ENCODE measurements at places on chromosomes 7 and 10.

DNA sequence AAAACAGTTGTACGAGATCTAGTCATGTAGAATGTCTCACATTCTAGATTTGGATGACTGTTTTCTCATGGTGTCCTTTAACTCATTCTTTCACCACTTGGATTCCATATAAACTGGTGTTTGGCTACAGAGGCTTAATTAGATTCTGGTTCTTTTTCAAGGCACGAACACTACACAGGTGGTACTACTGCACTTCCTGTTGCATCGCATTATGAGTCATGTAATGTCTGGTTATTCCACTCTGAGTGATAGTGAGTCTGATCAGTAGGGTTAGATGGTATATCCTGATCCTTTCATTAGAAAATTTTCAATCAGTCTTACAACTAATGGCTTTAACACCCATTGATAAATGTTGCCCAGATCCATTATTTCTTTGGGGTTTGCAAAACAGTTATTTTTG is 11.2 kb upstream of the AKAP9 start:
- no peak for DNase-seq

DNA sequence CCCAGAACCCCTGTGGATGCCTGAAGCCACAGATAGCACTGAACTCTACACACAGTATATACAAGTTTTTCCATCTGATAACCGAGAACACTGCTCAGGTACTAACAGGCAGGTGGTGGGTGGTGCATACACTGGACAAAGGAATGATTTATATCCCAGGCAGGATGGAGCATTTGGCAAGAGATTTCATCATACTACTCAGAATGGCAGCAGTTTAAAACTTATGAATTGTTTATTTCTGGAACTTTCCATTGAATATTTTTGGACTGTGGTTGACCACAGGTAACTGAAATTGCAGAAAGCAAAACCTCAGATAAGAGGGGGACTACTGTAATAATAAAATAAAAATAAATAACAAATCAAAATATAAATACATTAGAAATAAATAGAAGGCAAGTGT is 10.9 kb upstream of the KCNMA1 start:
- no peak for DNase-seq

GRCh38 chr10:14010101-14010558 is 320.6 kb downstream of the FRMD4A start:
- DNase-seq, result peak; percentile 70

DNA sequence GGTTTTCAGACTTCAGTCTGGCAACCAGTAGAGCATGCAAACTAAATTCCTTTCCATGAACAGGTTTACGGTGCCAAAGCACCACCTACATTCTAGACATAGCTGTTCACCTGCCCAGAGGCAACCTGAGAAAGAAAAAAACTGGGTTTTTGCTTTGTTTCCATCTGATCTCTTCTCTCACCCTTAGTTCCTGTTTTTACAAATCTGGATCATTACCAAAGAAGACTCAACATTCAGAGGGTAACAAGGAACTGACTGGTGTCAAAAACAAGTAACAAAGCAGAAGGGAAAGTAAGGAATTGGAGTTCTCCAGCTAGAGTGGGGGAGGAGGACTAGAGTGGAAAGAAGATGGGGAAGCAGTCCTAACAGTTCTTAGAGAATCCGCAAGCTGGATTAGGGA is 36.4 kb downstream of the CPVL start:
- DNase-seq, result no peak

- DNase-seq, result no peak
These were observed 30.2 kb downstream of the FRA10AC1 start for GRCh38 chr10:93672022-93672678.

DNA sequence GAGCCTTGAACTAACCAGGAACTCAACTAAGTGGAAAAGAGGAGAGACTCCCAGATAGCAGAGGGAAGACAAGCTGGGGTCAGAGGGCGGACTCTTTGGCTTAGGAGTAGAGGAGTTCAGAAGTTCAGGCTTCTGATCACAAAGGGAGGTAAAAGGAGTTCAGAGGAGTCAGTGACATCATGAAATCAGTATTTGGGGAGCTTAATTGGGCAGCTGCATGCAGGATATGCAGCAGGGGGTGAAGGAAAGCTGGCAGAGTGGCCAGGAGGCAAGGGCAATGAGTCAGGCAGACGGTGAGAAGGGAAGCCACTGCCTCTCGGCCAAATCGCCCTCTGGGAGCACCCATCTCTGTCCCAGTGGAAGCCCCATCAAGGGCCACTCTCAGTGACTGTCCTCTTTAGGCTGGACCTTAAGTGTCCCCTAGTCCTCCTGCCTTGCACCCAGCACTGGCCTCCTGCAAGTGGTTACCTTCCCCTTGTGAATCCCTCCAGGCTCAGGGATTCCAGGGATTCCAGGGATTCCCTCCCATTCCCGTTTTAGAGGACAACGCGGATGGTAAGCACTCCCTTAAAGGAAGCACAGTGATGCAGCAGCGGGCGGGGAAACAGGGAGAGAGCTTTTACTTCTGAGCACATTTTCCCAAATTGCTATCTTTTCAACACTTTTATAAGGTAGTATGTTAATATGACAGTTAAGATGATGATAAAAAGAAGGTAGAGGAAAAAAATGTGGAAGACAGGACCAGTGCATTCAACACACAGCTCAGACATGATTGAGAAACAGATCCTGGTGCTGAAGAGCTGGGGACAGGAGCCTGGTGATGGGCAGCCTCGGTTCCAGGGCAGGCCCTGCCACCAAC is 72.6 kb downstream of the KCNMA1 start:
- DNase-seq, result peak; percentile 23

GRCh38 chr10:24951201-24952142 is 934 bp downstream of the PRTFDC1 start:
- DNase-seq, result peak; percentile 53

DNA sequence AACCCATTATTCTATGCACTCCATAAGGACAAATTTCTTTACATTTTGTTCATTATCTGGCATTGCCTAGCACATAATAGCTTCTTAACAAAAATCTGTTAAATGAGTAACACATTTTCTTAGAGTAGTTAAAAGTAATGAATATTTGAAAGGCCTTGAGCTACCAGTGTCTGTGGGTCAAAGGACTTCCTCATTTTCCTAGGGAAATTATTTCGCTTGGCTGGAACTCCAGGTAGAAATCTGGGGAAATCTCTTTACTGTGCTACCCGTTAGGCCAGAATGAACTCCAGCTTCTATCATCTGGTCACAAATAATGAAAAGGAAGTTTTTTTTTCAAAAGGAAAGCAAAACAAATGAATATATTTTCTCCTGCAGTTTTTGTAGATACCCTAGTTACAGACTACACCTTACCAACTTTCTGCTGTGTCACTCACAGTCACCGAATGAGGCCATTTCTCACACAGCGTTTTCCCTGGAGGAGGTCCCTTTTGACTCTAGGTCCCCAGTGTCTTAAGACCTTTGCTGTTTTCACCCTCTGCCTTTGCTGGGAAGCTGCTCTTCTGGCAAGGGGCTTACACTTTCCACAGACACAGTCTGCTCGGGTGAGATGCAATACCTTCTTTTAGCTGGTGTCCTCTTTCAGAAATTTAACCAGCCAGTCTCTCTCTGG is 1.6 kb downstream of the SAMD9L start:
- no peak for DNase-seq

GRCh38 chr10:121609426-121610380 is 11.5 kb upstream of the FGFR2 start:
- DNase-seq, result no peak

DNA sequence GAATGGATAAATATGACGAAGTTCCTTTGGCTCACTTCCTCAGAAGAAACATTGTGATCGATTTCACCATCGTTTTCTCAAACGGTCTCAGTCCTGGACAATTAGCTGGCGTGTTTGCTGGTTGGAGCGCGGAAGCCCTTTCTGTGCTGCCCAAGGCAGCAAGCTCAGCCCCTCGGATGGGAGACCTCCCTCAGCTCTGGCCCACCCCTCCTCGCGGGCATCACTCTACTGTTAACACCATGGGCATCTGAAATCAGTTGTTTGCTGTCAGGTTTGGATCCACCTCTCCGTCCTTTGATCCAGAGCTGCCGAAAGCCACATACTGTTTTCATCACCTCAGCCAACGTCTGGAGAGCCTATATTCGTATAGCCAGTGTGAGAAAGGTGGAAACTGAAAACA is 68.2 kb downstream of the C10orf143 start:
- no peak for DNase-seq

DNA sequence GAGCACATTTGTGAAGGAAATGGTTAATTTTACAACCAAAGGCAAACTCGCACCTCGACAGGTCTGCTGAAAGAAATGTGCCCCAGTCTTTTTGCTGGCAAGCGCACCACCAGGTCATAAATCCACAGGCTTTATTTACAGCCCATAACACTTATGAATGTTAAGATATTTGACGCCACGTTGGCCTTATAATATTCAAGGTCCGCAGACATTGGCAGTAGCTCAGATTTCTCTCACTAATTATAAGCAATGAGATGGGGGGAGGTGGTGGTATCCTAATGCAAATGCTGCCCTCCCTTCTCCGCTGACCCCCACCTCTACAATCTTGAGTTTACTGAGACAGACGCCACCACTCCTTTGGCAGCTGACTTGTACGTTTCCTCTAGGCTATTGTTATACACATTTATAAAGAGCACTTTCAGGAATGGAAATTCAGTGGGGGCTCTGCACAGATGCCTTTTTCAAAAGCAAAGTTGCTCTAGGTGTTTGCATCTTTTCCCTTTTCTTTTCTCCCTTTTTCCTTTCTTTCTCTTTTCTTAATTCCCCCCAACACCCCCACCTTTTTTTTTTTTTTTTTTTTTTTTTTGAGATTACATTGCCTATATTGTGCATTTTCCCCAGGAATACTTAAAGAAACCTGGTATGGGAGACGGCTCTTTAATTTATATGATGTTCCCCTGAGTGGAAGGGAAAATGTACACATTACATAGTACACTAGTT is 6.7 kb downstream of the TCF7L2 start:
- DNase-seq, result no peak

DNA sequence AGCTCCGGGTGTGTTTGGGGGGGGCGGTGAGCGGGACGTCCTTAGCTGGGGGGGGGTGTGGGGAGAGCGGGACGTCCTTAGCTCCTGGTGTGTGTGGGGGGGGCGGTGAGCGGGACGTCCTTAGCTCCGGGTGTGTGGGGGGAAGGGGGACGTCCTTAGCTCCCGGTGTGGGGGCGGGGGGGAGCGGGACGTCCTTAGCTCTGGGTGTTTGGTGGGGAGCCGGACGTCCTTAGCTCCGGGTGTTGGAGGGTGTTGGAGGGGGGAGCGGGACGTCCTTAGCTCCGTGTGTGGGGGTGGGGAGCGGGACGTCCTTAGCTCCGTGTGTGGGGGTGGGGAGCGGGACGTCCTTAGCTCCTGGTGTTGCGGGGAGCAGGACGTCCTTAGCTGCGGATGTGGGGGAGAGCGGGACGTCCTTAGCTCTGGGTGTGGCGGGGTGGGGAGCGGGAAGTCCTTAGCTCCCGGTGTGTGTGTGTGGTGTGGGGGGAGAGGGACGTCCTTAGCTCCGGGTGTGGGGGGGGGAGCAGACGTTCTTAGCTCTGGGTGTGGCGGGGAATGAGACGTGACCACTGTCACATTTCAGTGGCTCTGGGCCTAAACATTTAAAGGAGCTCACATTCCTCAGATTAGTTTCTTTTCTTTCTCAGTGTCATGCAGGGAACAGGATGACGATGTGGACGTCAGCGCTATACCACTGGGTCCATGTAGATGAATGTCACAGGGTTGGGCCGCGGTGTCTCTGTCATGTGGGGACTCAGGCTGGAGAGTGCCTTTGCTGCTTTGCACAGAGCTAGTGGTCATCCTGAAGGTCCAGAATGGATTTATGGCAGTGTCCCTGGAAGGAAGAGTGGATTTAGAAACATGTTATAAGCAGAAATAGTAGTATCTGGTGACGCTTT is 7.5 kb downstream of the DYNC2I1 start:
- peak; percentile 56 for DNase-seq

DNA sequence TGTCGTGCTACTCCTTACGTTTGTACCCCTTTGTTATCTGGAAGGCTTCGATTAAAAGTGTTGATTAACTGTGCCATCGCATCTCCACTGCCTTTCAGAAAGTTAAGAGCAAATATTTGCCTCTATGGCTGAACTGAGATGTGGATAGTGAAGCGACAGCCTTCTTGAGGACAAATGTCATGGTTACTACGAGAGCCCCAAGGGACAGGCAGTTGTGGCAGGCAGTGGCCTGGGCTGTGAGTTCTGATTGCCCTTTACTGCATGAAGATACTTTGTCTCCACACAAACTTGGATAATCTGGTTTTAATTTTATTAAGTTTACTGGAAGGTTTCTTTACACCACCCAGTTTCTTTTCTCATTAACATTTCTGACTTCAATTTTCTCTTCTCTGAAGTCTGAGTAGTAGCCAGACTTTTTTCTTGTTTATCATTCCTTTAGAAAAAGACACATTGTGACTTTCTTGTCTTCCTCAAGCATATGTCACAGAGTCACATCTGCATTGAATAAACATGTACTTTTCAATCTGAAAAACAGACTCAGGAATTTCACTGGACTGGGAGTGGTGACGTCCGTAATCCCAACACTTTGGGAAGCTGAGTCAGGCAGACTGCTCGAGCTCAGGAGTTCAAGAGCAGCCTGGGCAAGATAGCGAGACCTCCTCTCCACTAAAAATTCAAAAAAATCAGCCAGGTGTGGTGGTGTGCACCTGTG is 1.5 kb downstream of the TAS2R41 start:
- DNase-seq, result no peak

GRCh38 chr10:90920986-90921666 is at the start of gene ANKRD1:
TSS of gene ANKRD1 (minus strand) at chr10:90921087. CDS start at chr10:90921027, 60 bp downstream.
- peak; percentile 94 for DNase-seq

DNA sequence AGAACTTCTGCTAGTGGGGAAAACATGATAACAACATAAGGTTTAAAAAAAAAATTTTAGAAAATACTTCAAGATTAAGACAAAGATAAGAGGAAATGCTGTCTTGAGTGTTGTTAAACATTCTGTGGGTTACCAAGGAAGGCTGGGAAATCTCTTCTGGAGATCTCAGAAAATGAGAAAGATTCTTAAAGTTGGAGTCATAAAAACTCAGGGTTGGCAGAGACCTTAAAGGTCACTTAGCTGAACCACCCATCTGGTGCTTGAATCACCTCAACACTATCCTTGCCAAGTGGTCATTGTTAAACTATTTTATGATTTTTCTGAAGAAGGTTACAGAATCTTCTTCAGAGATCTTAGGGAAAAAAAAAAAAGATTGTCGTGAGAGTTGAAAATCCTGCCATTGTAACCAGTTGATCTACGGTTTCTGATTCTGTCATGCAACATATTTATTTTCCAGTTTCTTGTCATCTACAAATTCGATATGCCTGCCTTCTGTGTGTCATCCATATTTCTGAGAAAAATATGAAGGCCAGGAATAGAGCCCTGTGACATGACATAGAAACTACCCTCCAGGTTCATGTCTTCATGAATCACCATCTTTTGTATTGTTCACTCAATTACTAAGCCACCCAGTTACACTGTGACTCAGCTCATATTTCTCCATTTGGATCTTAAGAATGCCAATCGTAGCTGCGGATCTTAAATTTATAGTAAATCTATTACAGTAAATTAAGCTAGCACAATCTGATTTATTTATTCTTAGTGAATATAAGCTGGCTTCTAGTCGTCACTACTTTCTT is 179.2 kb downstream of the ST7 start:
- DNase-seq, result peak; percentile 97

GRCh38 chr10:92880233-92880861 is 32.0 kb downstream of the EXOC6 start:
- peak; percentile 55 for DNase-seq

GRCh38 chr7:148898845-148899484 is 14.9 kb upstream of the EZH2 start:
- no peak for DNase-seq

Measured in iris pigment epithelial cell (primary cell).